Epithelial cell of proximal tubule (primary cell): ENCODE measurements at places on chromosomes 7 and 10.

DNA sequence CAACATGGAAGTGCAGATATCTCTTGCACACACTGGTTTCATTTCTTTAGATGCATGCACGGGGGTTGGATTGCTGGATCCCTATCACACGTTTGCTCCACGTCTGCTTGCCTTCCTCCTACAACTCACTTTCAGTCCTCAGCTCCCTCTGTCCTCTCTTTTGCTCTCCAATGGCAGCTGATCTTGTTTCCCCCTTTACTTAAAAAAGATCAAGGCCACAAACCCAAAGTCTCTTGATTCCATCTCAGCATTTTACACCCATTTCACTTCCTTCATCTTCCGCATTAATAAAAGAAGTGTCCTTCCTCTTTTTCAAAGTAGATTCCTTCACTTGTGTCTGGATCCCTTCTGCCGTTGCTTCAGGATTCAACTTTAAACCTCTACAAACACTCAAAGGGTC, 245.2 kb downstream of the DOCK4 start:
- DNase-seq: no peak

GRCh38 chr7:44767912-44768627, 19.4 kb downstream of the ZMIZ2 start:
- DNase-seq: no peak

DNA sequence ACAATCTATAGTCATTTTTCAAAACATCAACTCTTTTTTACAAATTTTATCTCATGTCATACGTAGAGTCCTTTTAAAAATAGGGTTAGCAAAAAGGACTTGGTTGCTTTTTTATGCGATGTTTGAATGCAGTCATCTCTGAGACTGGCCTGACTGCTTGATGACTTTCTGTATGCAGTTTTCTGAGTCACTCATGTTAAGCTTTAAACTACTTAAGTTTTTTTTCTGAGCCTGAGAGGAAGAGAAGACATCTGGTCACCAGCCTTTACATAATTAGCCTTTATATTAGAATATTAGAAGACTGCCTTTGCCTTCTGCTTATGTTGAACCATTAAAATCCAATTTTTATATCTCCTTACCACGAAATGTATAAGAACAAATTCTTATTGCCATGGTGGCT, 834.4 kb upstream of the MBL2 start:
- no peak for DNase-seq

- DNase-seq: no peak
Measured at GRCh38 chr7:30272126-30272525, 12.3 kb upstream of the ZNRF2 start.

DNA sequence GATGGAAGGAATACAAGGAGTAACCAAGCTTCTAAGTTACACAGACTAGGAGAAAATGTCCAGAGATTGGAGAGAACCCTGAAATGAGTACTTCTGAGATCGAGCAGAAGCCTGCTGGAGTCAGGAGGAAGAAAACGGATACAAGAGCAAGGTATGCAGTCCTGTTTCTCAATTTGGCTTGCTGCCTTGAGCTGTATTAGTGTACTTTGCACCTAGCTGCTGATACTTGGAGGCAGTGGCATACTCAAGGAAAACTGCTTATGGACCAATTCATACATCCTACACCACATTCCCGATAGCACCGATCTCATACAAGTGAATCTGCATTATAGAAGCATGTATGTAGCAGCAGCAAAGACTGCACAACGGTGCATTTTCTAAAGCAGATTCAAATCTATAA, 14.4 kb downstream of the PIP4K2A start:
- DNase-seq: peak; percentile 42

DNA sequence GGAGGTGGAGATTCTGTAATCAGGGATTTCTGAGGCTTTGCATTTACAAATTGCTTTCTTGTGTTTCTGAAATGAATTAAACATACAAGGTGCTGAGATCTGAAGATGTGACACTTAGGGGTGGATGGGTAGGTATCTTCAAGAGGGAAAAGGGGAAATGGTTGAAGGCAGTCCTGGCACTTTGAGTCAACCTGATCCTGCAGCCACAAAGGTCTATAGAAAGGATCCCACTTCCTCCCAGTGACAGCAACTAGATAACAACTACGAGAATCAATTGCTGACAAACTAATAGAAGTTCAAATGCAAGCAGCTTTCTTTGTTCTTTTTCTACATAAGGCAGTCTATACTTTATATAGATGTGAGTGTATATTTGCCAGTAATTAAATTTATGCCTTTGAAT, 553.3 kb downstream of the MDFIC start:
- DNase-seq: no peak
